Activated T-helper 17 cell treated with anti-CD3 and anti-CD28 coated beads, Interleukin-2, amount 50 U/mL, for 72 hours (primary cell): ENCODE measurements at places on chromosomes 3 and 15.

- no peak for ATAC-seq
Observed at GRCh38 chr3:13891492-13892073, 11.7 kb upstream of the WNT7A start.

DNA sequence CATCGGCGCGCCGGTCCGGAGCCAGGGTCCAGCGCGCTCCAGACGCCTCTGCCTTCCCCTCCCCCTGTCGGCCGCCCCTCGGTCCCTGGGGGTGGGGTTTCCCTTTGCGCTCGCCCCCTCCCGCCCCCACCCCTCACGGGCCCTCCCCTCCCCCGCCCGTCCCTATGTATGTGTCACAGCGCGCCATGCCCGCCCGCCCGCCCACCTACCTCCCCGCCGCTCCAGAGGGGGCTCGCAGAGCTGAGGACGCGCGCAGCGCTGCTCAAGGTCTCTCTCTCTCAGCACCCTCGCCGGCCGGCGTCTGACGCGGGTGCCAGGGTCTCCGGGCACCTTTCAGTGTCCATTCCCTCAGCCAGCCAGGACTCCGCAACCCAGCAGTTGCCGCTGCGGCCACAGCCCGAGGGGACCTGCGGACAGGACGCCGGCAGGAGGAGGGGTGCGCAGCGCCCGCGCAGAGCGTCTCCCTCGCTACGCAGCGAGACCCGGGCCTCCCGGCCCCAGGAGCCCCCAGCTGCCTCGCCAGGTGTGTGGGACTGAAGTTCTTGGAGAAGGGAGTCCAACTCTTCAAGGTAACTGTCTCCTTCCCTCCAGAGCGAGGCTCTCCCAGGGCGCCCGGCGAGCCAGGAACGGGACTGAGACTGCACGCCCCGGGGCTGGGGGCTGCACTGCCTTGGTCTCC, at the start of gene ACAN:
ACAN (plus strand) TSS at position 196 of the 679 bp plus-strand sequence. CDS start 32,771 bp downstream, outside the sequence.
- no peak for ATAC-seq

DNA sequence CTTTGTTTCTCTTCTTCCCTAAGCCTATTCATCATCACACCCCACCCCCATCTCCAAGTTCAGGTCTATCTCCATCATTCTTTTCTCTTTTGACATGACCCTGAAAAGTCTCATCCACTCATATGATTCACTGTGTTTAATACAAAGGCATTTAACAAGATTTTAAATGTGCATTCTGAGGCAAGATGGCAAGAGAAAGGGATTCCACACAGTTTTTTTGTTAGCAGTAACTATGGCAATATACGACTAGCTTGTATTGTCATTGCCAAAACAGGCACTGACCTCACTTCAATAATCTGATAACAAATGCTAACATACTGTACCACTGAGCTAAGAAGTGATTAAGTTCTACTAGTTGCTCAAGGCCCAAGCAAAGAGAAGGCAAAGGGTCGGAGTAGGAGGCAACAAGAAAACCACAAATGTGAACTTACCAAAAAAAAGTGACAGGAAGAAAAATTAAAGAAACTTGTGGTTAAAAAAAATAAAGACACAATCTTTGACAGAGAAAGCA, 53.2 kb downstream of the FBN1 start:
- ATAC-seq: no peak

DNA sequence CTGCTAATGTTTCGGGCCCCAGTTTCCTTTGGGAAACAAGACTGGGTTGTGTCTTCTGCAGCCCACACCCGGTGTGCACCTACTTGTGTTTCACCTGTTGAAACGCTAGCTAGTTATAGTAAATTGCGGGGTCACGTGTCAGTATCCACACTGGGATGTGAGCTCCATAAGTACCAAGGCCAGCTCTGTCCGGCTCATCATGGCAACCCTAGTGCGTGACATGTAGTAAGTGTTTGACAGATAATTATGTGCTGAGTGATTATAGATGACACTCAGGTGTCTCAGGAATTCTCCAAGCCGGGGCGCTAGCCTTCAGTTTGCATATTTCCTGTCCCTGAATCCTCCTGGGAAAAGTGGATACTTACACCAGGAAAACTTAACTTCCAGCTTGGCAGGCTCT, 12.8 kb downstream of the APOD start:
- ATAC-seq: no peak

DNA sequence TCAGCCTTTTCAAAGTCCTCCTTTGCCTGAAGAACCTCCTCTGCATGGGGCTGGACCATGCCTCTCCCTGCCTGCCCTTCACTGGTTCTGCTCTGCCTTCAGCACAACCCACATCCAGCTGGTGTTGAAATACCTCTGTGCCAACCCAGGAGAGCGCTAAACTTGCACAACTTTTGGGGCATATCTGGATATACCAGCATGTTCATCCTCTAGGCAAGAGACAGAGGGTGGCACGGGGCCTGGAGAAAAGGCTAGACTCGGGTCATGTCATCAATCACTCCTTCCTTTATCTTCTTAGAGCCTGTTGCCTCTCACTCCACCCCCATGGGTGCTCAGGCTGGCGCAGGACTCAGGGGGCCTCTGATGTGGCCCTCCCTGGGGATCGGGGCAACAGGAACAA, 4.8 kb downstream of the SEMA4B start:
- no peak for ATAC-seq

GRCh38 chr3:38331257-38332022, 15.1 kb upstream of the XYLB start:
- no peak for ATAC-seq

DNA sequence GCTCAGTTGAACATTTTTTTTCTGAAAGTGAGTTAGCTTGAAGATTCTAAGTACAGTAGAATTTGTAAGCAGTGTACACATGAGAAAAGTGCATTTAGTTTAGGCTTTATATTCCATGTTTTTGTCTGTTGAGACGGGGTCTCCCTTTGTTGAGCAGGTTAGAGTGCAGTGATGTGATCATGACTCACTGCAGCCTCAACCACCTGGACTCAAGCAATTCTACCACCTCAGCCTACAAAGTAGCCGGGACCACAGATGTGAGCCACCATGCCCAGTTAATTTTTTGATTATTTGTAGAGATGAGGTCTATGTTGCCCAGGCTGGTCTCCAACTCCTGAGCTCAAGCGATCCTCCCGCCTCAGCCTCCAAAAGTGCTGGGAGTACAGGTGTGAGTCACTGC, 5.3 kb upstream of the CSNK1G1 start:
- ATAC-seq: no peak

DNA sequence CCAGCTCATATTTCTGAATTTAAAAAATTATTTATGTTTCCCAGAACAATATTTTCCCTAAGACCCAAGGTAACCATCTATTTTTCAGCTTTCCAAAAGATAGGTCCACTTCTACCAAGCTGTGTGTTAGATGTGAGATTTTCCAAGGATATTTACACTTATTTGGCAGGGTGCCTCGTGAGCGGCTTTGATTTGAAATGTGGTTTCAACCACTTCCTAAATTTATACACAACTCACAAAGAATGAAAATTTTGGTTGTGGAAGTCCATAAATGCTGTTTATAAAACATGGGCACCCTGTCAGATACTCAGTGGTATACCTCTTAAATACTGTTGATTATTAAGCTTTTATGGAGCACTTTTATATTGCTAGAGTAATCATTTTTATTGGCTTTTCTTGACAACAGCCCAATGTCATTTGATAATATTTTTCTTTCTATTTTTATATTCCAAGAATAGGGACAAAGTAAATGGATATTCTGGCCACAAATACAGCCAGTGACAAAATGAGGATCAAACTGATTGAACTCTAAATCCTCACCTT, 57.6 kb downstream of the GAP43 start:
- ATAC-seq: no peak

DNA sequence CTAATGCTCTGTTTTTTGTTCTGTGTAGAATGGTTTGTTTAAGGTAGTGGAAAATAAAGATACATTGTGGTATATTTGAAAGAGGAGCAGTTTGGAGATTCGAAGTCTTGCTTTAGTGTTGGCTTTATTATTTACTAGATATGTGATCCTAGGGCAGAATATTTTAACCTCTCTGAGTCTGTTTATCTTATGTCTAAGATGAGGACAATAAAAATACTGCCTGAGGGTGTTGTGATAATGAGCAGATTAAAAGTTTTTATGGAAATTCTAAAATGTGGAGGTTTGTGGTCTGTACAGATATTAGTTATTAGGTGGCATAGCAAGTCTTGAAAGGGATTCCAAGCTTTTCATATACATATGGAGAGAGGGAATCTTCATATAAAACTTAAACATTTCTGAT, 15.0 kb downstream of the TCF12 start:
- no peak for ATAC-seq

- ATAC-seq: no peak
Observed at GRCh38 chr3:34131091-34131490, 332.7 kb downstream of the PDCD6IP start.

GRCh38 chr15:68508485-68509189, 70.2 kb upstream of the CORO2B start:
- ATAC-seq: no peak

GRCh38 chr3:47892286-47893040, 89.5 kb downstream of the DHX30 start:
- no peak for ATAC-seq

GRCh38 chr3:67077656-67078055, 79.5 kb downstream of the KBTBD8 start:
- ATAC-seq: peak; percentile 81

- ATAC-seq: no peak
Observed at GRCh38 chr3:136075811-136076210, 110.3 kb downstream of the PPP2R3A start.

DNA sequence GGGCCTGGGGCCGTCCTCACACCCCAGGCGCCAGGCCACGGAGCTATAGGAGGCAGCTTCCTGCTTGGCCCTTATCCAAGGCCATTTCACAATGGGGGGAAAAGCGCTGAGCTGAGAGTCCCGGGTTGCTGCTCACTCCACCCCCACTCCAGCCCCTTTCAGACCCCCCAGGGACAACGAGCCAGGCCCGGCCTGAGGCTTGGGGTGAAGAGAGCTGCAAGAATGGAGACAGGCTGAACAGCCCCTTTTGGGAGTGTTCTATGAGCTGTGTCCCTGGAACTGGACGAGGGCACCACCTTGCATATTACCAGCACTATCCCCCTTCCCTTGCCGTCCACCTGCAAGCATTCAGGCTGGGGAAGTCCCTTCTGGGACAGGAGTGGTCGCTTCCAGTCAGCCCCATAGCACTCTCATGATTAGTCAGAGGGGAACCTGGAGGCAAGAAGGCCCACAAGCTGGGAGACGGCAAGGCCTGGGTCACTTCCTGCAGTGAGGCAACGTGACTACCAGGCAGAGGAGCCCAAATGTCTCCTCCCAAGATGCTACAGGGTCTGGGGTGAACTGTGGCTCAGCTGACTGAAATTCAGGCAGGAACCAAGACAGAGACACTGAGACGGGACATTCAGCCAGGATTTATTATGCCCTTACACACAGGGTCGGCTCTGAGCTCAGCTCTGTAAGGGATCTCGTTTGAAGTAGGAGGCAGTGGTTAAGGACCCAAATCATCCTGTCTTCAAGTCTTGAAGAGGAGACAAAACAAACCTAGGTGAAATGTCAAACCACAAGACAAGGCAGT, 8.6 kb upstream of the SRP14 start:
- ATAC-seq: peak; percentile 83

- peak; percentile 90 for ATAC-seq
Observed at GRCh38 chr3:138046955-138047354, 37.0 kb downstream of the CLDN18 start.

- ATAC-seq: no peak
Observed at GRCh38 chr3:78820542-78820941, 947.3 kb downstream of the ROBO1 start.

DNA sequence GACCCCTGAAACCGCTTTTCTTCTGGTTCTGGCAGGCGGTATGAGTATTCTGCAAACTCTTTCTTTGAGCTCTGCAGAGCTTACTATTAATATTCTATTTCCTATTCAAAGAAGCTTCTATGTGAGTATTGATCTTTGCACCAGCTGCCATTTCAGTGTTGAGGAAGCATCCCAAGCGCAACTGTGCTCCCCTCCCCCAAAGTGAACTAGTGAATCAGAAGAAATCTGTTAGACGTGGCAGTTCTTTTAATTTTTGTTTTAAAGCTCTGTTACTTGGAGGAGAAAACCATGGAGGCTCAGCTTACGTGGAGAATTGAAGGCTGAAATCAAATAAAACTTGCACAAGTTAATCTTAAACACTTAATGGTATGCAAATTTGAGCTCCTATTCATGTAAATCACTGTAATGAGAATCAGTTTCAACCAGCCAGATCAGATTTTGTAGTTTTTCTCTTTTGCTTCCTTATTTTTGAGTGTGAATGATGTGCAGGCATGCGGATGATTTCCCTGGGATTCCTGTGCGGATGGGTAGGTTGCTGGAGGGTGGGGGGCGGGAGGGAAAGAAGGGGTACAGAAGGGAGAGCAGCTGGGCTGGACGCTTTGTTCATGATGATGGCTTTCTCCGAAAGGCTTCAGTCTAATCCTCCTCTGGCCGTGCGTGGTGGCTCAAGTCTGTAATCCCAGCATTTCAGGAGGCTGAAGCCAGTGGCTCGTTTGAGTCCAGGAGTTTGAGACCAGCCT, 16.1 kb upstream of the AGBL1 start:
- no peak for ATAC-seq

- ATAC-seq: no peak
Observed at GRCh38 chr15:44130778-44131177, 64.3 kb downstream of the FRMD5 start.

- no peak for ATAC-seq
Observed at GRCh38 chr15:35168464-35168863, 83.4 kb upstream of the NANOGP8 start.

DNA sequence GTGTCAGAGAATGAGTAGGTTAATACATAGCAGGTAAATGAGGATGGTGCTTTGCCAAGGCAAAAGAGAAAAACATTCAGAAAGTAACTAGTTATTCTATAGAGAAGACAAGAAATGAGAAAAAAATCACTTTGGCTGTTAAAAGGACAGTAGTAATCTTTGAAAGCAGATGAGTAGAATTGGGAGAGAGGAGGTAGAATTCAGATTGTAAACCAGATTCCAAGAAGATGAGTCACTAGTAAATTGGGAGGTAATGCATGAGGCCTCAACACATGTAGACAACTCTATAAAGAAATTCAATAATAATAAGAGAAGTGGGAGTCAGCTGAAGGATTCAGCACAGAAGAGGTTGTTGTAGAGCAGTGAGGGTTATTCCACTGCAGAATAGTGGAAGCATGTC, 81.4 kb downstream of the MBNL1 start:
- peak; percentile 37 for ATAC-seq

DNA sequence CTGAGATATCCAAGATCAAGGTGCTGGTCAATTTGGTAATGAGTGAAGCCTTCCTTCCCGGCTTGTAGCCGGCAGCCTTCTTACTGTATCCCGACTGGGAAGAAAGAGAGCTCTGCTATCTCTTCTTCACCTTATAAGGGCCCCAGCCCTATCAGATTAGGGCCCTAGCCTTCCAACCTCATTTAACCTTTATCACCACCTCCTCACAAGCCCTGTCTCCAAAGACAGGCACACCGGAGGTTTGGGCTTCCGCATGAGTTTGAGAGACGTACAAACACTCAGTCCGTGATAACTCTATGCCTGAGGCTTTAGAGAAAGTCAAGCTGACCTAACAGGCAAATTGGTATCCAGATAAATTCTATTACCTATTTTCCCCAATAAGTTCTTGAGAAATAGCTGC, 243.9 kb downstream of the OPA1 start:
- no peak for ATAC-seq

- ATAC-seq: no peak
Observed at GRCh38 chr3:13013151-13013561, 60.1 kb downstream of the IQSEC1 start.

GRCh38 chr15:87362531-87362930, 894.0 kb downstream of the NTRK3 start:
- no peak for ATAC-seq
